ENCODE measurements at places on chromosomes 7 and 10.
A peak's percentile ranks its signal among the peaks of the same experiment; 100 is the strongest.

DNA sequence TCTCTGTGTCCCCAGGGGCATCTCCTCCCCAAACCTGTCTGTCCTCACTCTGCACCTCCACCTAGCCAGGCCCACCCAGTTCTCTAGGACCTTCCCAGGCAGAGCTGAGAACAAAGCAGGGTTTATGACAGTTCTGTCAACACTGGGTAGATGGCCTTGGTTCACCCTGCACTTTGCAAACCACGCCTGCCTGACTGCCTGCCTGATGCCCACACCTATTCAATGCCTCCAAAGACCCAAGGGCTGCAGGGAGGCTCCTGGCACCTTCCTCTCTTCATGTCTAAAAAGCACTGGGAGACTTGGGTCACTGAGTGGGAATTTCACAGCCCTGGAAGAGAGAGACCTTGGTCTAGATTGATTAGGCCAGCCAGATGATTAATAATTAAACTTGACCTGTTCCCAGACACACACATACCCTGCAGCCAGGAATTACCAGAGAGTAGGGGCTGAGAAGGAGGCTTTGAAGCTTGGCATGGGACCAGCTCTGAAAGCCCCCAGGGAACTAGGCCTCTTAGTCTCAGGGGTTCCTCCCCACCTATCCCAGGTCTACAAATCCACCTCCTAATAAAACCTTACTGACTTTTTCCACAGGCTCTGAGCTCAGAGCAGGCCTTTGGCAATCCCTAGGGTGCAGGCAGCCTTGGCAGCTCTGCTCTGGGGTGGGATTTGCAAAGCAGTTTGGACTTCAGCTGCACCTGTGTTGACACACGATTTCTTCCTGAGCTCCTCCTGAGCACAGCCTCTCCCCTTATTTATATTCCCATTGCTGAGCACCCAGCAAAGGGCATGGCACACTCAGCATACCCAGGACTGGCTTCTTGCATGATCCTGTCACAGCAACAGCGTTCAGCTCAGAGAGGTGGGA, 25.7 kb upstream of the PDCD4 start:
- no peak for ATAC-seq

- ATAC-seq: no peak
Measured at GRCh38 chr10:111177379-111177778, 100.5 kb downstream of the ADRA2A start.

DNA sequence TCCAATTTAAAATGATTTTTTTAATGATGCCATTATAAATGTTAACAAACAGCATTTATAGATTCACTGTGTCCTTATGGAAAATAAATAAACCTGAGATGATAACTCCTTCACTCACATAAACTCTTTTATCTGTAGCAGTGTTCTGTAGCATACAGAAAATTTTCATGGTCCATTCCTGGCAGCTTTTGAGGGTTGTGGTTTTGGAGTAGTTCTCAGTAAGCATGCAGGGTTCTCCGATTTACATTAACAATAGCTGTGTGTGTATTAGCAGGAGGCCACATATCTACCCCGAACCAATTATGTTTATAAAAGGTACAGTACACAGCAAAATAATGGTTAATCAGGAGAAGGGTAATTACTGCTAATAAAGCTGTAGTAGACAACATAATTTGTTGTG, 162.7 kb downstream of the CDCA7L start:
- no peak for ATAC-seq

GRCh38 chr10:110671788-110672579, 27.8 kb downstream of the RBM20 start:
- ATAC-seq: peak; percentile 99

GRCh38 chr7:90225181-90225580, 13.6 kb downstream of the STEAP2 start:
- ATAC-seq: no peak

DNA sequence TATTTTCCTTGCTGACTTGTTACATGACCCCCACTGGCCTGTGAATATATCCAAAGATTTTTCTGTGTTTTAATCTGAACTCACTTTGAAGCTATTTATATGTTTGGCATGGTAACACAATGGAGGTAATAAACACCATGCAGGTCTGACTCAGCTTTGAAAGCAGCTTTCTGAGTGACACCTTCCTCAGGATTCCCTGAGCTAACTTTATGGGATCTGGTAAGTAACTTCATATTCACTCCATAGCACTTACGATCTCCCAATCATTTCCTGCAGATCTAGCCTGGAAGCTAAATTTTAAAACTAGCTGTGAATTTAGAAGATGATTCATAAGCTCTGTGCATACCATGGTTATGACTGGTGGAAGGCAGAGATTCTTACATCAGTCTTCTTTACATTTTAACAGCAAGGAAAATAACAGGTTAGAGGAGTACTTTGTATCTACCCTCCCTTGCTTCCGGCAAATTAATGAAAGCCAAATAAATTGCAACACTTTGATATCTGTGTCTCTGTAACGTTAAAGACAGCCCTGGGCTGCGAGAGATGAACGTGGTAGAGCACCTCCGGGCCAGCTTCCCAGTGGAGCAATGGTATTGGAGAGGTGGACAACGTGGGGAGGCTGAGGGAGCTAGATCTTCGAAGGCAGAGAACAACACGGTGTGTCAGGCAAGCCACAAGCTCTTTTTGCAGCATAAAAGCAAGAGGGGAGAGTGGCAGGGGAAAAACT, 170.2 kb upstream of the KLF14 start:
- ATAC-seq: peak; percentile 52

DNA sequence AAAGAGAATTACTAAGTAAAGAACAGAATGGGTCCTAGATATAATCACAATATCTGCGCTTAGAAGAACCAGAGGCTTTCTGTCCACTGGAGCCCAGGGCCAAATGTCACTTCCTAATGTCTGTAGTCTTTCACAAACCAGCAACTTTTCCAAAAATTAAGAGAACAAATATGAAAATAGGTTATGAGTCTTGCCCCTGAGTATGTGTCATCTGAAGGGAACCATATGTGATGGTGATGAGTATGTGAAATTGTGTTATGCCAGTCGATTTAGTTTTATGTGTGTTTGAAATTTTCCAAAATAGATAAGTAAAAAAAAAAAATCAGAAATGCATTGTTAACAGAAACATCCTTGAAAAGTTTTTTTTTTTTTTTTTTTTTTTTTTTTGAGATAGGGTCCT, 15.4 kb upstream of the HTR5A start:
- no peak for ATAC-seq

DNA sequence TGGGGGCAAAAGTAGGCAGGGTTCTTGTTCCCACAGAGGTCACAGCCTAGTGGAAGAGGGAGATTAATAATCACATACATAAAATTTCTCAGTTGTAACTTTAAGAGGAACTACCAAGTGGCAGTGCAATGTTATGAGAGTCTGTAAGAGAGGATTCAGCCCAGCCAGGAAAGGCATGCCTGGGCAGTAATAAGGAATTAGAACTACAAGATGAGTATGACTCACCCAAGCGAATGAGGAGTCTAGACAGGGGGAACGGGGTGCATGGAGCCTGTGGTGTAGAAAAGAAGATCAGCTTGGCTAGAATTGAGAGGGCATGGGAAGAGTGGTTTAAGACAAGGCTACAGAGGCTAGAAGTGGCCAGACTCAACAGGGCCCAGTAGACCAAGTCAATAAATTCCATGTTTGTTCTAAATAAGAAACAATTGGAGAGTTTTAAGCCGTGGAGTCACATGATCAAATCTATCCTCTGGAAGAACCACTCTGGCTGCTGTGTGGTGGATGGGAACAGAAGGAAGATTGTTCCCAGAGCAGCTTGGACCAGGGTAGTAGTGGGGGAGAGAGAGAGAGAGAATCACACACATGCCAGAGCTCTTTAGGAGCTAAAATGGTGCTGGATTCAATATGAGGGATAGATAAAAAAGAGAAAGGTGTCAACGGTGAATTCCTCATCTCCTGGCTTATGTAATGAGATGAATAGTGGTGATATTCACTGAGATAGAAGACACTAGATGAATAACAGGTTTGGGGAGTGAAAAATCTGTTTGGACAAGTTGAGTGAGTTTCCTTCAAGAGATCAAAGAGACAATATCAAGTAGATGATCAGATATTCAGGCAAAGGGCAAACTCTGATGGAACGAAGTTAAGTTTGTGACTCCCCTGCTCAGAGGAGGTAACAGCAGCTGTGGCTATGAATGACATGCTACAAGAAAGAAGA, 265.1 kb downstream of the FGFR2 start:
- ATAC-seq: no peak

- ATAC-seq: no peak
Measured at GRCh38 chr7:95558864-95559263, 37.5 kb downstream of the PDK4 start.

DNA sequence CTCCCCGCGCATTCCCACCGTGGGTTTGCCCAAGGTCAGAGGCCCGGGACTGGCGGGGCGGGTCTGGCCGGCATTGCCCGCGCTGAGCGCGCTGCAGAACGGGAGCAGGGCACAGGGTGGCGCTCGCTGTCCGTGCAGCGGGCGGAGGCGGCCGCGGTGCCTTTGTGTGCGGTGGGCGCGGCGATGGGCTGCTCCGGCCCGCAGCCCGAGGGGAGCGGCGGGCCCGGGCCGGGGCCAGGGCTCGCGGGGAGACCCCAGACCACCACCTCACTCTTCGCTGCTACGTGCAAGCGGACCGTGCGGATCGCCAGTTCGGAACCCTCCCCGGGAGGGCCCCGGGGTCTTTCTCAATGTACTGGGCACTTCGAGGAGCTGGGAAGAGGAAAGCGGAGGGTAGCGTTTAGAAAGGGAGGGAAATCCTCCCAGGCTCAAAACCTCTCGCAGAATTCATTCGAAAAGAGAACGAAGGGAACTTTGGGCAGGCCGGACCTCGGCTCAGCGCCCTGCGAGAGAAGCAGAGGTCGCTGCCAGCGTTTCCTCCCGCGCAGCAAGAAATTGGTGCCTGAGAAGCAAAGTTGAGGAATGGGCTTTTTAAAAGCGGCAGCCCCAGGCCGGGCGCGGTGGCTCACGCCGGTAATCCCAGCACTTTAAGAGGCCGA, 8.5 kb downstream of the SP8 start:
- ATAC-seq: peak; percentile 100

GRCh38 chr7:88268858-88269257, 37.8 kb downstream of the STEAP4 start:
- no peak for ATAC-seq

- peak; percentile 60 for ATAC-seq
Measured at GRCh38 chr7:115748123-115748738, 282.3 kb downstream of the TFEC start.

DNA sequence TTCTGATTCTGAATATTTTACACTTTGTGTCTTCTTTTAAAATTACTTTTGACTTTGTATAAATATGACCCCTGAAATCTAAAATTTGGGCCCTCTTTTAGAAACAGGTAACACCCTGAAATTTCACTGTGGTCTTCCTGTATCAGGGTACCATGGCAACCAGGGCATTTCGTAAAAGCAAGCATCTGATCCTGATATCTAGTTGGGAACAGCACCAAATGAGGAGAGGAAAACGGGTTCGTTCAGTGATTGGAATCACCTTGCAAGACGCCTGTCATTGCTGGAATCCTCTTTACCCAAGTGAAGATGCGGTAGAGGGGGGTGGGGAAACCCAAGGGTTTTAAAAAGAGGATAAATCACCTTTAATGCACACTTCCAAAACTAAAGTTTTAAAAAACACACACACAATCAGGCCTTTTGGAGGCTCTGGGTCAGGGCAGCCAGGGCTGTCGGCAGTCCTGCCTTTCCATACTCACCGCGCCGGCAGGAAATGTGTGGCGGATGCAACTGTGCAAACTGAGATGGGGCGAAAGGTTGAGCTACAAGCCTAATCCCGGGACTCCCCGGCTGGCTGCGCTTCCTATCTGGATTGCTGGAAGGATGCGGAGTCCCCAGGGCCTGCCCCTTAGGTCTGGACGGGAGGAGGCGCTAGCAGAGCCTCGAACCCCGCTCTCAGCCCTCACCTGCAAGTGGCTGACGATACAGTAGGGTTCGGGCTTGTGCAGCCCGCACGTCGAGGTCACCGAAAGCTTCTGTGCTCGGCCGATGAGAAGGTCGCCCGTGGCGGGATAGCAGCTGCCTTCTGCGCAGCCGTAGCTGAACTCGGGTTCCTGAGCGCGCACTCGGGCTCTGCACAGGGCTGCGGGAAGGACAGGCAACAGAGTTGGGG, 1.8 kb downstream of the LAMB1 start:
- peak; percentile 56 for ATAC-seq

DNA sequence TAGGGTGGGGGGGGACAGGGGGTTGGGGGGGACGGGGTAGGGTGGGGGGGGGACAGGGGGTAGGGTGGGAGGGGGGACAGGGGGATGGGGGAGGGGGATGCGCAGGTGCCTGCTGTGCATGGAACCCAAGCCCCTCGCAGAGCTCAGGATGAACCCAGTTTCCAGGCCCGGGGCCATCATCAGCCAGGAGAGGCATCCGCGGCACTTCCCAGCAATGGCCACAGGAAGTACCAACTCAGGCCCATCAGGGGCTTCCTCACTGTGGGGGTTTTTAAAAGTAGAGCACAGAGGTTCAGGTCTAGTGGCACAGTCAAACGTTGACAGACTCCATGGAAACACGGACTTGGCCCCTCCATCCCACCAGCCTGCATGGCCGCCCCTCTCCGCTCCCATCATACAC, 172.7 kb downstream of the DIP2C start:
- ATAC-seq: no peak

GRCh38 chr7:134068670-134069069, 58.5 kb upstream of the LRGUK start:
- no peak for ATAC-seq

DNA sequence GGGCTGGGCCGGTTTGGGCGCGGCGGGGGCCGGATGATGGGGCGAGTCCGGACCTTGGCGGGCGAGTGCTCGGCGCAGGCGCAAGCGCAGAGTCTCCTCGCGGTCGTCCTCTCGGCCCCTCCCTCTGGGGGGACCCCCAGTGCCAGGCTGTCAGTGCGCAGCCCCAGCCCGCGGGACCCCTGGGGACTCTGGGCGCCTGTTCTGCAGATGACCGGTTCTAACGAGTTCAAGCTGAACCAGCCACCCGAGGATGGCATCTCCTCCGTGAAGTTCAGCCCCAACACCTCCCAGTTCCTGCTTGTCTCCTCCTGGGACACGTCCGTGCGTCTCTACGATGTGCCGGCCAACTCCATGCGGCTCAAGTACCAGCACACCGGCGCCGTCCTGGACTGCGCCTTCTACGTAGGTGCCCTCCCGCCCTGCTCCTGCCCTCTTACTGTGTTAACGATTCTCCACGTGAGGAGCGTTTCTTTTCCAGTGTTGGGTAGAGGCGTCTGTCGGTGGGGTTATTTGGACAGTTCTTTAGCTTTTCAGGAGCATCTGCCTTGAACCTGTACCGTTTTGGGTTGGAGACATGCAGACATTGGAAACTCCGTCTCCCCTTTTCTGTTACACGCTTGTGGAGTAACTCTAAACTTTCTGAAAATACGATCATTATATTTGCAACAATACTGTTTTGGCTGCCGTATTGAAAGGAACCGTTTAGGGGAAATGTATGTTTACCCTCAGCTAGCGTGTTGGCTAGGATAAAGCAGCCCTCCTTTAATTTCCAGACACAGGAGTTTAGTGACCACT, 706 bp downstream of the BUB3 start:
- ATAC-seq: peak; percentile 73

DNA sequence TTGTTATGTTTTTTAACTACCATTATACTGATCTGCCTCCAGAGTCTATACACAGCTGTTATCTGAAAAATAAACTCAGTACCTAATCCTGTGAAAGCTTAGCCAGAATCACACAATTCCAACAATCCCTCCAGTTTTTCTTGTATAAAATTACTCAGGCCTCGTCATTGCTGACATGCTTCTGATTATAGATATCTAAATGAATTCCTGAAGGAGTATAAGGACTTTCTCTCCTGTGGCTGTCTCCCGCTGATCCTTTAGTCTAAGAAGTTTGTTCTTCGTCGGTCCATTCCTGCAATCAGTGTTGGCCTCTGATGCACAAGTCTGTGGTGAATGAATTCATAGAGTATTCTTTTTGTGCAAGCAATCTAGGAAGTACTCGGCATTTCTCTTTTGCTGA, 288.9 kb upstream of the SEMA3C start:
- ATAC-seq: no peak
